ENCODE measurements at places on chromosomes 16 and 17.

- no peaks in the 10 kb centered on the region for H3K27me3 ChIP-seq
- no peak for DNase-seq
- no peaks in the 10 kb centered on the region for H3K4me1 ChIP-seq
- H3K27ac ChIP-seq: no peak overlapping the region
- H3K36me3 ChIP-seq: no peaks in the 10 kb centered on the region
Measured at GRCh38 chr17:73050797-73051196, 41.7 kb downstream of the SLC39A11 start.

DNA sequence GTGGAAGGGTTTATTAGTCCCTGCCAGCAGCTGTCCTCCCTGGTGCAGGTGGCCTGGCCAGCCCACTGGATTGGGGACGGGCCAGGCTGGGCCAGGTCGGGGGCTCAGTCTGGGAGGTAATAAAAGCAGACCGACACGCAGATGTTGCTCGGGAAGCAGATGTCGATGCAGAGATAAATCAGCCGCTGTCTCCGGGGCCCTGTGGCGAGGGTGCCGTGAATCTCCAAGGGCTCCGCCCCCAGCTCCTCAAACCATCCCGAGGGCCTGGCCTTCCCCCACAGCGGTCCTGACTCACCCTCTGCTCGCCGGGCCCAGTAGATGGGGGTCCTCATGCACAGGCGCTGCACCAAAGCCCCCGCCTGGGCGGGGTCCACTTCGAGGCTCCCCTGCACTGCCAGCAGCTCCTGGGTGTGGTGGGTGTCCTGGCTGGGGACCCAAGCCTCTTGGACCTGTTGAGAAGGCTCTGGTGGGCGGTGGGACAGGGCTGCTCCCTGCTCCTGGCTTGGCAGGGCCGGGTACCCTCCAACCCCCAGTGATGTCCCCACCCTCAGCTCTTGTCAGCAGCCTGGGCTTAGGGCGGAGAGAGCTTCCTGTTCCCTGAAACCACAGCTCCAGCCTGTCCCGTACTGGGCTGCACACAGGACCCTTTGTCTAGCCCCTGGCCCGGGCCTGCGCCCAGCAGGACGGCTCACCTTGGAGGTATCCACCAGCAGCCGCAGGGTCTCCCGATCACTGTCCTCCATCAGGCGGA, 1.2 kb downstream of the BRICD5 start:
- no peak for DNase-seq
- peaks cover 37% of the 10 kb centered on the region for H3K36me3 ChIP-seq
- H3K4me3 ChIP-seq: no peak overlapping the region

- peaks cover 18% of the 10 kb centered on the region for H3K27me3 ChIP-seq
- DNase-seq: no peak
- no peak overlapping the region for H3K4me3 ChIP-seq
- no peaks in the 10 kb centered on the region for H3K4me1 ChIP-seq
- no peaks in the 10 kb centered on the region for H3K36me3 ChIP-seq
- no peak overlapping the region for H3K27ac ChIP-seq
Measured at GRCh38 chr17:10200016-10200415, 1.6 kb upstream of the GAS7 start.

DNA sequence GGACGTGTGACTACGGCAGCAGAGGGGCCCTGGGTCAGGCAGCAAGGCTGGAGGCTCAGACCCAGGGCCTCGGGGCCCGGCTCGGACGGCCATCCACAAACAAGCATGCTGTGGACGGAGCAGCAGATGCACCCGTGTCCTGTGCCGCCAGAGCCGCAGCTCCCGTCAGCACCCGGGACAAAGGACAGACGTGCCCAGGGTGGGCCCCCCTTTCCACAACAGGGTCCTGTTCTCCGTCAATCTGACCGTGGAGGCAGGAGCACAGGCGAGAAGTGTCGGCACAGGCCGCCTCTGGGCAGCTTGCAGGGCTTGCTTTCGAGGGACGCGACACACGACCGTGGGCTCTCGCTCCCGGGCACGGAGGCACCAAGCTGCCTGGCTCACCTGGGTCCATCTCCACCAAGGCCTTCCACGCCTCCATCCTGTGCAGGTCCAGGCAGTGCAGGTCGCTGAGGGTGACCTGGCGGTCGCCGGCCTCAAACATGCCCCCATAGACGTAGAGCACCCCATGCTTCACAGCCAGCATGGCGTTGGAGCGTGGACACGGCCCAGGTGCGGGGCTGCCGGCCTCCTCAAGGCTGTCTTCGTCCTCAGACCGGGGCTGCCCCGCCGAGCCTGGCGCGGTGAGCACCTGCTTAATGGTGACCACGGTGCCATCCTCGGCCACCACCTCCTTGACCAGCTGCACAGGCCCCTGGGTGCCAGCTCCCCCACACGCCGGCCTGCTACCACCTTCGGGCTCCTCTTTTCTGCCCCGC, 56.7 kb downstream of the KLHDC4 start:
- peaks cover 18% of the 10 kb centered on the region for H3K4me1 ChIP-seq
- no peaks in the 10 kb centered on the region for H3K27me3 ChIP-seq
- no peak for DNase-seq
- no peak overlapping the region for H3K27ac ChIP-seq
- H3K4me3 ChIP-seq: no peak overlapping the region

DNA sequence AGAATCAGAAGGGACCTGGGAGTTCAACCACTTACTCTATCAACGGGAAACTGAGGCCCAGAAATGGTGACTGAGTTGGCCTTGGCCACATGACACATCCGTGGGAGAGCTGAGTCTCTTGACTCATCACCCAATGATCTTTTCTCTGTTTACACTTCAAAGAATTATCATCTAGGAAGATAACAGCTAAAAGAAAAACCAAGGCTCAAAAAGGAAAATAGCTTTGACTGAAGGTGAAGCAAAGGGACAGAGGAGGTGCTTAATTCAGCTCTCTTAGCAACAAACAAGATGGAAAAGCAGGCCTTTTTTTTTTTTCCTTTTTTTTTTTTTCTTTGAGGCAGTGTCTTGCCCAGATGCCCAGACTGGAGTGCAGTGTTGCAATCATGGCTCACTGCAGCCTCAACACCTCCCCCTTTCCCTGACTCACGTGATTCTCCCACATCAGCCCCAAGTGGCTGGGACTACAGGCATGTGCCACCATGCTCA, 16.7 kb downstream of the ERCC4 start:
- no peaks in the 10 kb centered on the region for H3K4me1 ChIP-seq
- no peak overlapping the region for H3K4me3 ChIP-seq
- H3K27ac ChIP-seq: no peak overlapping the region
- H3K27me3 ChIP-seq: no peaks in the 10 kb centered on the region
- H3K36me3 ChIP-seq: peaks cover 69% of the 10 kb centered on the region
- DNase-seq: no peak

- no peaks in the 10 kb centered on the region for H3K36me3 ChIP-seq
- no peak for DNase-seq
- H3K4me1 ChIP-seq: peaks cover 39% of the 10 kb centered on the region
- peaks cover 29% of the 10 kb centered on the region for H3K27me3 ChIP-seq
Measured at GRCh38 chr17:73794336-73794735, 150.1 kb upstream of the SDK2 start.

DNA sequence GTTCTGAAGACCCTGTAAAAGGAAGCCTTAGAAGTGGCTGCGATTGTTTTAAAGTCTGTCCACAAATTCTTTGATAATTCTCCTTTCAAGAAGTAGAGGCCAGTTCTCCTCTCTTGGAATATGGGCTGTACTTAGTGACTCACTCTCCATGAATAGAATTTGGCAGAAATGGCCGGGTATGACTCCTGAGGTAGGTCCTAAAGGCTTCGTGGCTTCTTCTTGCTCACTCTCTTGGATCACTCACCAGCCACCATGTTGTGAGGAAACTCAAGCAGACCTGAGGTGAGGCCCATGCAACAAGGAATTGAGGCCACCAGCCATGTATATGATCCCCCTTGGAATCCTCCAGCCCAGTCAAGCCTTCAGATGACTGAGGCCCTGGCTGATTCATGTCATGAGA, 75.8 kb downstream of the WWOX start:
- H3K36me3 ChIP-seq: no peaks in the 10 kb centered on the region
- no peak for DNase-seq
- H3K4me1 ChIP-seq: no peaks in the 10 kb centered on the region
- no peak overlapping the region for H3K27ac ChIP-seq

GRCh38 chr17:75173526-75173925, 9.2 kb downstream of the SUMO2 start:
- DNase-seq: no peak
- H3K27ac ChIP-seq: no peak overlapping the region
- H3K36me3 ChIP-seq: peaks cover 99% of the 10 kb centered on the region
- no peak overlapping the region for H3K4me3 ChIP-seq
- H3K4me1 ChIP-seq: peaks cover under 1% of the 10 kb centered on the region

DNA sequence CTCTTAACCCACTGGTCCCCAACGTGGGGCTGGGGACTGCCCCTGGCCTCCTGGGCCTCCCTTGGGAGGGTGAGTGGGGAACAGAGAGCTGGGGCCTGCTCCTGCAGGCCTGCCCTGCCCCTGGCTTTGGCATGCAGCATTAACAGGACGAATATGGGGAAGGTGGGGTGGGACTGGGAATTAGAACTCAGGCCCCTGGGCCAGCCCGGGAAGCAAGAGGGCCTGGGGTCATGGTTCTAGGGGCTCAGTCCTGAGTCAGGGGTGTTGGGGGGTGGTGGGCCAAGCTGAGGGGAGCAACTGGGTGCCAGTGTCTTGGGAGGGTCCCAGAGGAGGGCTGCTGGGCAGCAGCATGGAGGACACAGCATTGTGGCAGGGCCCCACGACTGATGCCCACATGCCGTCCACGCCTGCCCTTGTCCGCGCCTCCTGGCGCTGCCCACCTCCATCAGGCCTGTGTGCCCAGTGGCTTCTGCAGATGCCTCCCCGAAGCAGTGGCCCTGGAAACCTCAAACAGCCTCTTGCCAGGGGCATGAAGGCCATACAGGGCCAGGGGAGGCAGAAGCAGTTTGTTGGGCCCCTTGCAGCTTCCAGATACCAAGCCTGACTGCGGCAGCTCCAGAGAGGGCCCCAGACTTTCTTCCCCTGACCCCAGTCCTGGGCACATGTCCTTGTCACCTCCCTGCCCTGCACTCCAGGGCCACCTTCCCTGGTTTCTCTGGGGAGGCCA, 4.8 kb downstream of the MAP2K3 start:
- peaks cover 84% of the 10 kb centered on the region for H3K4me1 ChIP-seq
- no peaks in the 10 kb centered on the region for H3K27me3 ChIP-seq
- peak overlapping the region; percentile 17 for H3K27ac ChIP-seq
- DNase-seq: peak; percentile 3
- peak overlapping the region; percentile 82 for H3K4me3 ChIP-seq
- peaks cover 26% of the 10 kb centered on the region for H3K36me3 ChIP-seq

GRCh38 chr17:45388604-45389325, 43.9 kb downstream of the ARHGAP27 start:
- H3K4me3 ChIP-seq: no peak overlapping the region
- no peak for DNase-seq
- H3K36me3 ChIP-seq: peaks cover 3% of the 10 kb centered on the region
- H3K27me3 ChIP-seq: no peaks in the 10 kb centered on the region
- H3K27ac ChIP-seq: no peak overlapping the region

DNA sequence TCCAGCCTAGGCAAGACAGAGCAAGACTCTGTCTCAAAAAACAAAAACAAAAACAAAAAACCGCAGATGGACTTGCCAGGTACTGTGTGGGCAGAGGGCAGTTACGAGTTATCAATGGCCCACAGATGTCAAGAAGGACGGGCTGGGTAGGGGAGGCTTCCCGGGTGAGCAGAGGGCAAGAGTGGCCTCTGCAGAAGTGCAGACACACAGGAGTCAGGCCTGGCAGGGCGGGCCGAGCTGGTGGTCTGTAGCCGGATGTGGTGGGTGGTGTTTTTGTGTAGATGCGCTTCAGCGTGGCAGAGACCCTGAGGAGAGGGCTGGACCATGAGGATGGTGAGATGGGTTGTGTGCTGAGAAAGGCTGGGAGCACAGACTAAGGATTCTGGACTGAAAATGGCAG, 44.9 kb upstream of the KDM6B start:
- H3K27me3 ChIP-seq: peaks cover 2% of the 10 kb centered on the region
- no peaks in the 10 kb centered on the region for H3K36me3 ChIP-seq
- no peak overlapping the region for H3K4me3 ChIP-seq
- no peak for DNase-seq
- H3K4me1 ChIP-seq: no peaks in the 10 kb centered on the region

- no peaks in the 10 kb centered on the region for H3K36me3 ChIP-seq
- no peak overlapping the region for H3K27ac ChIP-seq
- H3K4me3 ChIP-seq: no peak overlapping the region
Measured at GRCh38 chr17:66373944-66374817, 71.8 kb downstream of the PRKCA start.

- H3K36me3 ChIP-seq: no peaks in the 10 kb centered on the region
- H3K27ac ChIP-seq: no peak overlapping the region
- no peak overlapping the region for H3K4me3 ChIP-seq
- peaks cover 37% of the 10 kb centered on the region for H3K4me1 ChIP-seq
- peak; percentile 4 for DNase-seq
- no peaks in the 10 kb centered on the region for H3K27me3 ChIP-seq
Measured at GRCh38 chr17:8053600-8053999, 14.7 kb downstream of the ALOX15B start.

DNA sequence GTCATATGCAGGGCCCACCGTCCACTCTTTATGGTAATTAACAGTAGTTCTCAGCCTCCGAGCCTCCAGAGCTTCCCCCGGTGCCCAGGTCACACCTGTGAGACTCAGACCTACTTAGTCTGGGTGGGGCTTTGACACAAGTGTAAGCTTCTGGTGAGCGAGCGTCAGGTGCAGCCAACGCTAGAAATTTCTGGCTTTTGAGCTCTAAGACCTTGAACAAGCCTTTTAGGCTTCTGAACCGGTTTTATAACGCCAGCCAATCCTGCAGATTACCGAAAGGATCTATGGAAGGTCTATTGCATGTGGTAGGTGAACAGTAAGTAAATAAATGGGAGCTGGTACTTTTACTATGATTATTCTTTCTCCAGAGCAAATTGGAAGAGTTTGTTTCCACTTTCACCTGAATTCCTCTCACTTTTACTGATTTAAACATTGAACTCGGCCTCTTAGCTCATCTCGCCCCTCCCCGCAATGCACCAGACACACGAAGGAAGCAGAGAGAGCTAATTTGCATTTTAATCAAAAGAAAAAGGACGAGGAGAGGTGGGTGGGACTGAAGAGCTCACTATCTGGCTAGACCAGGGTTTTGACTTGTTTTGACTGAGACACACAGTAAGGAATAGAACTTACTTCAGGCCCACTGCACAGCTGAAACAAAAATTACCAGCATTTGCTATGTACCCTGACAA, 47.1 kb downstream of the ABAT start:
- H3K36me3 ChIP-seq: peaks cover 9% of the 10 kb centered on the region
- H3K27ac ChIP-seq: no peak overlapping the region
- H3K4me3 ChIP-seq: no peak overlapping the region
- DNase-seq: no peak
- H3K27me3 ChIP-seq: no peaks in the 10 kb centered on the region
- H3K4me1 ChIP-seq: no peaks in the 10 kb centered on the region

GRCh38 chr17:75896415-75897159, at the start of gene TRIM65:
Gene TRIM65, minus strand, starts transcription at chr17:75896951. Its CDS starts 14 bp downstream, at chr17:75896937.
- H3K4me1 ChIP-seq: peaks cover 43% of the 10 kb centered on the region
- H3K4me3 ChIP-seq: peak within 1 kb of the TSS; percentile 83
- H3K27ac ChIP-seq: peak within 1 kb of the TSS; percentile 94
- H3K36me3 ChIP-seq: peaks cover 47% of the 10 kb centered on the region
- H3K27me3 ChIP-seq: no peaks in the 10 kb centered on the region
- DNase-seq: peak; percentile 95
